ENCODE measurements at places on chromosomes 4 and X.

- DNase-seq: no peak
Measured at GRCh38 chrX:68934421-68934820, 105.6 kb downstream of the EFNB1 start.

DNA sequence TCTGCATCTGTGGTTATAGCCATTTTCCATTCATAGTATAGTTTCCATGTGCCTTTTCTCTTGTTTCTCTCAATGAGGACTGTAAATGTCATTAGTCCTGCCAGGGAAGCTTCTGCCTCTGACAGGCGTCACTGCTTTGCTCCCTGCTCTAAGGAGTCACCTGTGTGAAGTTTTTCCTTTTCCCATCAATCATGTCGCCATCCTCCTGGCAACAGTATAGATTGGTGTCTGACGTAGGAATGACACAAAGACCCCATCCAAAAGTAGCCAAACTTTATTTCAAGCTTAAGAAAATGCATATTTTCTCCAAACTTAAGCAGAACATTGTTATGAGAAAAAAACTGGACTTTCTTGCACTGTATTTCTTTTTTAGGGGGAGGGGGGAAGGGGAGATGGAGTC is 23.1 kb upstream of the MECP2 start:
- DNase-seq: no peak

- no peak for DNase-seq
Measured at GRCh38 chrX:110015915-110016314, 13.0 kb downstream of the TMEM164 start.

- no peak for DNase-seq
Measured at GRCh38 chr4:118264096-118264495, 88.7 kb downstream of the PRSS12 start.

- no peak for DNase-seq
Measured at GRCh38 chr4:93355411-93355810, 473.1 kb upstream of the ATOH1 start.

- DNase-seq: no peak
Measured at GRCh38 chrX:39764441-39764914, 333.3 kb downstream of the BCOR start.

DNA sequence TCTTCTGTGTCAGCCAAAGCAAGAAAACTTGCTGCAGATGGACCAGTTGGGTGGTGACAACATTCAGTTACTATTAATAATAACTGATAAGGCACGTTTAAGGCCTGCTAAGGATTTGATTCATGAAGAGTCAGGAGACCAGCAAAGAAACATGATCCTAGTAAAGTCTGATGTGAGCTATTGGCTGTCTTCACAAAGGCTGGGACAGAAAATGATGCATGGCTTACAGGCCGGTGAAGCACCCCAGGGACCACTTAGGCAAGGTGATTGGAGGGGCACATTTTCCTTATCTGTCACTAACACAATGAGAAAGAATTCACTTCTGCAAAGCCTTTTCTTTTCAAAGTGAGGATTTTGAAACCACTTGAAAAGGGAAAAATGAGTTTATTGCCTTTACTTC is 65.4 kb upstream of the TRPC3 start:
- no peak for DNase-seq

GRCh38 chrX:78945186-78945912 is at the start of gene P2RY10:
TSS of gene P2RY10 (plus strand) at chrX:78945391. CDS start at chrX:78960521, 15,130 bp downstream.
- no peak for DNase-seq

DNA sequence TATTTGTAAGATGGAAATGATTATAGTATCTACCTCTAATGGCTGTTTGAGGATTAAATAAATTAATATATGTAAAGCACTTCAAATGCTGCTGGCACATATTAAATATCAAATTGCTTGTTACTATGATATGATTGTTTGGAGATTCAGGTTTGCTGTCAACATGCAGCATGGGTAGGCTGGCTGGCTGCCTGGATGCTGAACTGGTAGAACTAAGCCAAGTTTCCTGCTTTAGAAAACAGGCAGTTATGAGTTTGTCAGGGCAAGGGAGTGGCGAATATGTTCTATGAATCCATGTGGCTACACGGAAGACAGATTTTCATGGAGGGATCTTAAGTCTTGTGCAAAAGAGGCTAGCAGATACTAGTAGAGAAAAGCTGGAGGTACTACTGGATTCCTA is 239.6 kb downstream of the GBA3 start:
- no peak for DNase-seq

DNA sequence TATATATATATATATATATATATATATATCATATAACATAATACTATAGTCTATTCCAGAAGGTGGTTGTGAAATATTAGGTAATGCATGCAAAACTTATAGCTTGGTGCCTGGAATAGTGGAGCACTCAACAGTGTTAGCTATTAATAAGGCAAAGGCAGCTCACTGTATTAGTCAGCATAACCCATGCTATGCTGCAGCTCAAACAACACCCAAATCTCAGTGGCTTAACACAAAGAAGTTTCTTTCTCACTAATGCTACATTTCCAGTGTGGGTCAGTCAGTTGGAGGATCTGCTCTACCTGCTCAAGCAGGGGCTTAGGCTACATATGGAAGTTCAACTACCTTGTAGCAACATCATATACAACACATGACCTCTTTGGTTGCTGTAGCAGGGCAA is 5.2 kb upstream of the RPGR start:
- DNase-seq: no peak

DNA sequence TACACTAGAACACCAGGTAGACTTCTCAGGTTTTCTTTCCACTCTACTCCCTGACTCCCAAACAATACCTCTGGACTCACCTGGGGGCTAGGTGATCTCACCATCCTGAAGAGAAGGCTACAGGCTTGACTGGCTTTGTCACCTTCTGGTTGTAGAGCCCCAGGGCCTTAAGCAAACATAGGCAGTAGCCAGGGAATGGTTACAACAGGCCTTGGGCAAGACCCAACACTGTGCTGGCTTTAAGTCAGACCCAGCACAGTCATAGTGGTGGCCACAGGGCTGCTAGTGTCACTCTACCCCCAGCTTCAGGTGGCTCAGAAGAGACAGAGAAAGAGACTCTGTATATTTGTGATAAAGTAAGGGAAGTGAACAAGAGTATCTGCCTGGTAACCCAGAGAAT is 118.1 kb upstream of the EMCN start:
- DNase-seq: no peak

DNA sequence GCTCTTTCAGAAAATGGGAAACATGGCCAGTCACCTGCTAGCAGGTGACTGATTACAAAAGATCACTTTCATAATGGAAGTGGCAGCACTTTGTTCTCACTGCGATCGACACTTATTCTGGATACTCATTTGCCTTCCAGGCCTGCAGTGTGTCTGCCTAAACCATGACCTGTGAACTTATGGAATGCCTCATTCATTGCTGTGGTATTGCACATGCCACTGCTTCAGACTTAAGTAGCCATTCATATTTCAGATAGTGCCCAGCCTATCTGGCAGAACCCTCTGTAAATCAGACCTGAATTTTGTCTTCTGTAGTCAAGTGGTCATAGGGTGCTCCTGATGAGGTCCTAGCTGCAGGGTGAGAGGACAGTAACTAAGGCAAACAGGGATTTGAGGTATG is 23.3 kb upstream of the MGST2 start:
- no peak for DNase-seq

GRCh38 chr4:184613405-184613804 is 35.8 kb downstream of the CASP3 start:
- DNase-seq: no peak

GRCh38 chr4:13653766-13654161 is 26.2 kb upstream of the BOD1L1 start:
- DNase-seq: no peak

- no peak for DNase-seq
Measured at GRCh38 chr4:186537843-186538521, 17.4 kb downstream of the MTNR1A start.

DNA sequence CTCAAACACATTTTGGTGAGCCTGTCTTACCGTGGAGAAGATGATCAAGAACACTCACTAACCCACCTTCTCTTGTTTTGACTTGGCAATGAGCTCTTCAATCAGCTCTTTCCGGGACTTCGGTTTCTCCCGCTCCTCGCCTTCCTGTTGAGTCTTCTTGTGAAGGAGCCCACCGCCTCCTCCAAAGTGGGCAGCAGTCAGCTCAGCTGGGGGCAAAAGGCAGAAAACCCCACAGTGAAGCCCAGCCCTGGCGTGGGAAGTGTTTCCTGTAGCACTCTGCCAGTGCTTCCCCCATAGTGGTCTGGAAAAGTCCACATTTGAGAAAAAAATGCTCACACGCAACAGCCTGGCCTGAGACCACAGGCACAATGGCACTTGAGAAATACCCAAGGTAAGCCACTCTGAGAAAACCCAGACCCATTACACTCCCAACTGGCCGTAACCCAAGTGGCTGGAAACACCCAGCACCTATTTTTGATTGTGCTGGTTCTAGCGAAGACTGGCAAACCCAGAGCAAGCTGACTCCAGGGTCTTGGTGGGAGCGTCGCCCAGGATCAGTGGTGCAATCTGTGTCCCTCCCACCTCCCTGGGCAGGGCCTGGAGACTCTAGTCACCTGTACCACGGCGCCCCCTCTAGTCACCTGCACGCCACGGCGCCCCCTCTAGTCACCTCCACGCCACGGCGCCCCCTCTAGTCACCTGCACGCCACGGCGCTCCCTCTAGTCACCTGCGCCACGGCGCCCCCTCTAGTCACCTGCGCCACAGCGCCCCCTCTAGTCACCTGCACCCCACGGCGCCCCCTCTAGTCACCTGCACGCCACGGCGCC is 8.6 kb downstream of the NOP14 start:
- DNase-seq: no peak

- DNase-seq: no peak
Measured at GRCh38 chr4:139295942-139296299, 5.4 kb upstream of the NAA15 start.

DNA sequence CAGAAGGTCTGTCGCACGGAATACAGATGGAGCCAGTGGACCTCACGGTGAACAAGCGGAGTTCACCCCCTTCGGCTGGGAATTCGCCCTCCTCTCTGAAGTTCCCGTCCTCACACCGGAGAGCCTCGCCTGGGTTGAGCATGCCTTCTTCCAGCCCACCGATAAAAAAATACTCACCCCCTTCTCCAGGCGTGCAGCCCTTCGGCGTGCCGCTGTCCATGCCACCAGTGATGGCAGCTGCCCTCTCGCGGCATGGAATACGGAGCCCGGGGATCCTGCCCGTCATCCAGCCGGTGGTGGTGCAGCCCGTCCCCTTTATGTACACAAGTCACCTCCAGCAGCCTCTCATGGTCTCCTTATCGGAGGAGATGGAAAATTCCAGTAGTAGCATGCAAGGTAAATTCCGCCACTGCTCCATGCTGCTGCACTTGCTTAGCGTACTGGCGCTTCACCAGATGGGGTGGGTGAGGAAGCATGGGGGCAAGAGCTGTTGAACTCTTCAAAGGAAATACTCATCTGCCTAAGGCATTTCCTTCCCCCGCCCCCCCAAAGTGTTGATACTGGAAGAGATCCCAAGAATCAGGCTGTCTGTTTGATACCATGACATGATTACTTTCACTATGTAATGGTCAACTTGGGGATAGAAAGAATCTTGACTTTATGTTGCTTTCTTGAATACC is 24.8 kb downstream of the KLF3 start:
- DNase-seq: no peak

DNA sequence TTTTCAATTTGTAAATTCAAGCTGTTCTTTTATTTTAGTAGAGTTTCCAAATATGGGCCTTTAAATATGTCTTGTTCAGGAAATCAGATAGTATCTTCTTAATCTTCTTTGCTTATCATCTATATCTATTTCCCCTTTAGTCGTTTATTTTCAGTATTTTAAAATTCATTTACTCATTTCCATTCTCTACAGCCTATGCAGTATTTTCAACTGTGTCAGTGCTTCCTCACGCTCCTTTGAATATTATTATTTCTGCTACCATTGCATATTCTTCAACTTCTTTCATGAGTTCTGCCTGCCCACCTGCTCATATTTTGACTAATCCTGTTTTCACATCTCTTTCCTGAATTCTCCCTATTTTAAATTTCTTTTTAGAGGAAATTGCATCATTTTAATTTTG is 185.4 kb downstream of the DKK2 start:
- no peak for DNase-seq

DNA sequence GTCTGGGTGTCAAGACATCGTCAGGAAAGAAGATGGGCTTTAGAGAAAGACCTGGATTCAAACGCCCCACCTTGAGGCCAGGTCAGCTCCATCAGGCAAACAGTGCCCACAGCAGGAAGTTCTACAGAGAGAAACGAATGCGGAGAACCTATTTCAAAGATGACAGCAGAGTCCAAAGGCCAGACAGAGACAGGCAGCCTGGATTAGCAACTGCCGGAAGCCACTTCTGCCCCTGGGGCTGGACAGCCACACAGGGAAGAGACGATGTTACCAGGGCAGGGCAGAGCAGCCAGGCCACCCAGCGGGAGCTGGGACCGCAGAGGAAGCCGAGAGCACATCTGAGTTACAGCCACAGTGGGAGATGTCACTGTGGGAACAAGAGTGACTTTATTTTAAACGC is 1.2 kb downstream of the C4orf50 start:
- no peak for DNase-seq

- no peak for DNase-seq
Measured at GRCh38 chrX:39104745-39105144, 303.5 kb downstream of the MID1IP1 start.

- DNase-seq: no peak
Measured at GRCh38 chr4:7513671-7514070, 78.9 kb upstream of the PSAPL1 start.

DNA sequence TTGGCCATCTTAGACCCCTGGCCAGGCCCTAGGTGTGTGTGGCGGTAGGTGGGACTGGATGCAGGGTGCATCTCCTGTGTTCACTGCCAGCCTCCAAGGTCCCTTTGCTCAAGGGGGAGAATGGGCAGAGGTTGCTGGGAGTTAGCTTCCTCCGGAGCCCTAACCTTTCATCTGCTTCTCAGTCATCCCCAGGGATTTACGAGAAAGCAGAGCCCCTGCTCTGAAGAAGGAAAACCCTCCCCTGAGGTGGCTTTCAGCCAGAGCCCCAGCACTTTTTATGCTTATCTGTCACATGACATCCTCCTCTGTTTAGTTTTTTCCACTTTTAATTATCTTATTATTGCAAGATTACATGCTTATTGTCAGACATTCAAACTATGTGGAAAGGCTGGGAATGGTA is 44.9 kb upstream of the DDX3X start:
- no peak for DNase-seq

DNA sequence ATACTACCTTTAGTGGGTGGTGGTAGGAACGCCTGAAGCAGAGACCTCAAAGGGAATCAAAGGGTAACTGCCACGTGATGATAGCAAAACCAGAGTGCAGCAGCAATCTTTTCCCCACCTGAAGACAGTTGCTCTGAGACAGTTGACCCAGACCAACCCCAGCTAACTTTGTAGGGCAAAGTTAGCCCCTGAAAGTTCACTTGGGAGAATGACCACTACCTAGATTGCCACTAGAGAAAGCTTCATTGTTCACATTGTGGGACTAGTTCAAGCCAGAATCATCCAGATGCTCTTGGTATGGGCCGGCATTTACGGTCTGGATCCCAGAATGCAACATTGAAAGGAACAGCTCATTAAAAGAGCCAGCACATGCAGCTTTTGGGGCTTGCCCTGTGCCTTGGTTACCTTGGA is 4.1 kb downstream of the SEPTIN6 start:
- DNase-seq: no peak

Data from Panc1 (cell line).